Mammary epithelial cell (primary cell): ENCODE measurements at places on chromosomes 5 and 9. TPM values are rescaled to one million over a fixed set of nuclear protein-coding genes. Genes with fewer than 3 reads are reported as not detected.

The ADGRD2 gene
- total RNA-seq = 0.52 TPM in 1 of 2 replicates, not detected in the other

The F2RL1 gene
- total RNA-seq = 55.2 and 57.2 TPM in 2 replicates

The DAB2 gene
- 67.7 TPM for total RNA-seq

The C9 gene
- total RNA-seq = under 0.01 TPM

The DMGDH gene
- total RNA-seq = 2.5 and 6.4 TPM in 2 replicates

The GFI1B gene
- total RNA-seq = not detected

The LECT2 gene
- total RNA-seq = not detected in 2 replicates

The CYLC2 gene
- not detected in 2 replicates for total RNA-seq

The ANKRD55 gene
- not detected in 2 replicates for total RNA-seq

The ADAMTS12 gene
- total RNA-seq = 4.0 and 17.8 TPM in 2 replicates

The SLC12A7 gene
- total RNA-seq = 10.5 and 13.5 TPM in 2 replicates

The NOP16 gene
- total RNA-seq = 8.7 TPM

The ANKRD18B gene
- total RNA-seq = 3.0 TPM

The C7 gene
- total RNA-seq = not detected

The C9orf57 gene
- total RNA-seq = not detected

The FOXD4 gene
- 0.67 TPM in 1 of 2 replicates, not detected in the other for total RNA-seq

The C5orf24 gene
- total RNA-seq = 33.1 and 44.1 TPM in 2 replicates

The EMB gene
- total RNA-seq = 110 TPM

The SHOC1 gene
- total RNA-seq = 0.05 and 0.07 TPM in 2 replicates

The CCDC152 gene
- 0.33 TPM for total RNA-seq

The CCDC69 gene
- total RNA-seq = 0.17 TPM

The TERT gene
- total RNA-seq = not detected

The PDCD1LG2 gene
- total RNA-seq = 11.5 and 12.1 TPM in 2 replicates

The BTNL3 gene
- not detected in 2 replicates for total RNA-seq

The FBXL7 gene
- 1.0 TPM for total RNA-seq

The INSL6 gene
- total RNA-seq = not detected in 2 replicates

The NMRK1 gene
- total RNA-seq = 24.3 and 36.3 TPM in 2 replicates

The SET gene
- 484 and 497 TPM in 2 replicates for total RNA-seq

The TMC1 gene
- not detected in 2 replicates for total RNA-seq

The ADAMTS6 gene
- 47.5 and 67.4 TPM in 2 replicates for total RNA-seq

The FOXD4L5 gene
- 0.51 and 0.52 TPM in 2 replicates for total RNA-seq

The PCDHB16 gene
- total RNA-seq = 0.33 TPM

The SLC25A51 gene
- 78.0 TPM for total RNA-seq
